ENCODE measurements at places on chromosomes 7 and 10.

DNA sequence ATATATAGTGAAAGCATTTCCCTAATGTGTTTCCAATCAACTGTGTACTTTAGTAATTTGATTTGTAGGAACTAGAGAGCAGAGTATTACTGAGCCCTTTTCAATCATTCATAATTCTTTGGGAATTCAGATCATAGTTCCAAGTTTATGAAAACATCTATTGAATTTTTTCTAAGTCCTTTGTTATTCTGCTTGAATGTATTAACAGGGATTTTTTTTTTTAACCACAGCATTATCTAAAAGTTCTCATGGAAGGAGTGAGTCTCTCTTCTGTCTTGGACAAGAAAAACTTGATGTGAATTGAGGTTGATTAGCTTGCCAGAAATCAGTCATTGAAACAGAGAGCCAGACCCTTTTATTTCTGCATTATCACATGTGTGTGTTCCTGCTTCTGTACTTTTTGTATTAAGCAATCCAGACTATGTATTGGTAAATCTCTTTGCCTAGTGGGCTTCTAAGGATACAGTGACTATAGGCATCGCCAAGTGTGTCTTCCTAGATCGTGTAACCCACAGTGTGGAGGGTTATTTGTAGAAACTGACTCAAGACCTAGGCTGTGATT is 59.9 kb downstream of the BMPER start:
- no peaks in the 10 kb centered on the region for H3K36me3 ChIP-seq
- DNase-seq: no peak
- no peak overlapping the region for H3K27ac ChIP-seq
- peaks cover 2% of the 10 kb centered on the region for H3K4me1 ChIP-seq

GRCh38 chr10:25565570-25565969 is 368.5 kb upstream of the MYO3A start:
- no peaks in the 10 kb centered on the region for H3K4me1 ChIP-seq
- no peaks in the 10 kb centered on the region for H3K36me3 ChIP-seq
- DNase-seq: no peak
- H3K27ac ChIP-seq: no peak overlapping the region
- H3K27me3 ChIP-seq: no peaks in the 10 kb centered on the region

DNA sequence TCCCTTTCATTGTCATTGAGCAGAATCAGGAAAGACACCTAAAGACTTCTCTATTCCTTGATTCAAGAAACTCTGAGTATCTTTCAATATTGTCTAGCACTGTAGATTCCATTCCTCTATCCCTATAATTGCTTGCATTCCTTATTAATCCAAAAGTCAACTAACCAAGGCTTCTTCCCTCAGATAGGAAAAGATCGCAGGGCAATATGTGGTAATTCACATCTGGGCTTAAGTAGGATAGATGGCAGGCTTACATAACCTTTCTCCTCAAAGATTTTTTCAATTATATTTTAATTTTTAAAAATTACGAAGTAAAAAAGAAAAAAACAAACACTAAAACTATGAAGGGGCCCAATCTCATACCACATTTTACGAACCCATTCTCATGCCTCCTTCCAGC is 7.1 kb upstream of the ARHGAP21 start:
- no peaks in the 10 kb centered on the region for H3K4me1 ChIP-seq
- no peaks in the 10 kb centered on the region for H3K27me3 ChIP-seq
- H3K27ac ChIP-seq: no peak overlapping the region
- DNase-seq: no peak

- H3K4me3 ChIP-seq: no peak overlapping the region
- no peaks in the 10 kb centered on the region for H3K36me3 ChIP-seq
- H3K27me3 ChIP-seq: no peaks in the 10 kb centered on the region
- no peak overlapping the region for H3K27ac ChIP-seq
- no peaks in the 10 kb centered on the region for H3K4me1 ChIP-seq
Observed at GRCh38 chr7:9835199-9835598, 1138.5 kb upstream of the PHF14 start.

GRCh38 chr10:25059990-25060389 is 43.6 kb downstream of the THNSL1 start:
- H3K36me3 ChIP-seq: peaks cover 3% of the 10 kb centered on the region
- H3K27me3 ChIP-seq: peaks cover 11% of the 10 kb centered on the region
- peaks cover 14% of the 10 kb centered on the region for H3K4me1 ChIP-seq
- H3K4me3 ChIP-seq: no peak overlapping the region
- DNase-seq: no peak

- no peak overlapping the region for H3K27ac ChIP-seq
- peak; percentile 23 for DNase-seq
- H3K4me1 ChIP-seq: peaks cover 5% of the 10 kb centered on the region
- peaks cover 30% of the 10 kb centered on the region for H3K27me3 ChIP-seq
- peak overlapping the region; percentile 49 for H3K4me3 ChIP-seq
Observed at GRCh38 chr10:70925377-70926225, 37.2 kb upstream of the PCBD1 start.

GRCh38 chr7:44079331-44080021 is 2.9 kb downstream of the POLM start:
- no peaks in the 10 kb centered on the region for H3K27me3 ChIP-seq
- no peak overlapping the region for H3K4me3 ChIP-seq
- H3K27ac ChIP-seq: no peak overlapping the region
- DNase-seq: no peak
- peaks cover 13% of the 10 kb centered on the region for H3K4me1 ChIP-seq

DNA sequence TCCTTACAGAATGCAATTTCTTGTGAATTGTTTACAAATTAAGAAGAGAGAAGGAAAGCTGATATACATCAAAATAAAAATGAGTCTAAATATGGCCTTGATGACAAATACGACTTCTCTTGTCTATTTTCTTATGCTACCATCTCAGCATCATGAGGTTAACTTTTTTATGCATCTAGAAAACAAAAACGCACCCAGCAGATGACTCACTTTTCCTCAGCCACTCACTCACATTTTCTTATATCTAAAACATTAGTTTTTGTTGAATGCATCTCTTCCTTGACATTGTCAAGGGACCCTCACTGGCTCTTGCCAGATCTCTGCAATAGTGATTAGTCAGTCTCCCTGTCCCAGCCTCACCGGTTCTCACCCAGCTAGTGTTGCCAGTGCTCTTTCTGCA is 256.4 kb upstream of the SLC26A5 start:
- no peak overlapping the region for H3K27ac ChIP-seq
- DNase-seq: no peak
- no peak overlapping the region for H3K4me3 ChIP-seq
- H3K36me3 ChIP-seq: no peaks in the 10 kb centered on the region
- H3K4me1 ChIP-seq: no peaks in the 10 kb centered on the region
- H3K27me3 ChIP-seq: peaks cover 18% of the 10 kb centered on the region

DNA sequence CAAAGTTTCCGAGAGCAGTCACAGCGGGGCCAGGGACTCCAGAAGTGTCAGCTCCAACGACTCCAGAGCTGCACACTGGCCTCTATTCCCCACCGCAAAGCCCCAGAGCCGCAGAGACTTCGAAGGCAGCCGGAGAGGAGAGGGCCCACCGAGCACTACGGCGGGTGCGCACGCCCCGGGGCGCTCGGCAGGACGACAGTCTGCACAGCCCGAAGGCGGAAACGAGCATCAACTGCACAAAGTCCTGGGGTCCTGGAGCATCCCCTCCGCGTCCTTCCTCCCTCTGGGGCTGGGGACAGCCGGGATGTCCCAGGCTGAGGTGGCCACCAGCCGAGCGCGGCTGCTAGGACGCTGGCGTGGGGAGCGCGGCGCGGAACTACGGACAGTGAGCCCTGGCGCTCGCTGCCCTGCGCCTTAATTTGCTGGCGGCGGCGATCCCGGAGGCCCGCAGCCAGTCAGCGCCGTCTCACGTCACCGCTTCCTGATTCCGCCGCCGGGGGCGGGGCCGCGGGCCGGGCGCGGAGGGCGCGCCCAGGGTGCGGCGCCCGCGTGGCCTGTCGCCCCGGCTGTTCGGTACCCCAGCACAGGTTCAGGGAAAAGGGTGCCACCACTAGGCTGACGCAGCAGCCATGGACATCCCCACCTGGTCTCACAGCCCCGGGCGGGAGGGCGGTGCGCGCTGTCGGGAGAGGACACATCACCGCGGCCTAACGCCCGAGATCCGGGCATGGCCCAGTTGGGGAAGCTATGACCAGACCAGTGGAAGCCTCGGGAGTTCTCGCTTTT is at the start of gene TBX20:
Gene TBX20 (minus strand): TSS at position 391 of the 786 bp plus-strand sequence. CDS start 480 bp downstream, outside the sequence.
- H3K4me3 ChIP-seq: peak within 1 kb of the TSS; percentile 55
- peaks cover 85% of the 10 kb centered on the region for H3K27me3 ChIP-seq
- peaks cover 3% of the 10 kb centered on the region for H3K36me3 ChIP-seq
- peak within 1 kb of the TSS; percentile 37 for H3K27ac ChIP-seq
- H3K4me1 ChIP-seq: no peaks in the 10 kb centered on the region
- no peak for DNase-seq

- H3K36me3 ChIP-seq: no peaks in the 10 kb centered on the region
- H3K4me1 ChIP-seq: no peaks in the 10 kb centered on the region
- no peak overlapping the region for H3K27ac ChIP-seq
- H3K27me3 ChIP-seq: no peaks in the 10 kb centered on the region
Observed at GRCh38 chr7:40658729-40659128, 523.9 kb downstream of the SUGCT start.

GRCh38 chr10:62214364-62214874 is 54.2 kb downstream of the RTKN2 start:
- no peaks in the 10 kb centered on the region for H3K27me3 ChIP-seq
- no peak overlapping the region for H3K4me3 ChIP-seq
- H3K36me3 ChIP-seq: no peaks in the 10 kb centered on the region
- H3K4me1 ChIP-seq: peaks cover 5% of the 10 kb centered on the region

DNA sequence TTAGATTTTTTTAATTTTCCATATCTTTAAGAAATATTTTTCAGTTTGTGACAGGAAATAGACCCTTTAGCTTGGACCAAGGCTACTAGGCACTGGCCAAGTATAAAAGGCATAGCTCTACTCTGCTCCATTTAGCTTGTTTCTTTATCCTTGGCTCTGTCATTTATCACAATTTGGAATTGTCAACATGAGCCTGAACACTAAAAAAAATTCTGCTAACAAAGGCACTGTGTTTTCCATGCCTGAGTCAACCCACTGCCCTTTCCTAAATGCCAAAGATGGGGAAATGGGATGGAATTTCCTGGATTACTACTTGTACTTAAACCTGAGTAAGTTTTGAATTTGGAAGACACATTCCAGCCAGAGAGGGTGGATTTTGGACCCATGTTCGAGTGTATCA is 128.4 kb downstream of the NSUN6 start:
- H3K27me3 ChIP-seq: no peaks in the 10 kb centered on the region
- H3K4me1 ChIP-seq: no peaks in the 10 kb centered on the region
- no peak overlapping the region for H3K4me3 ChIP-seq
- H3K36me3 ChIP-seq: peaks cover 3% of the 10 kb centered on the region
- no peak overlapping the region for H3K27ac ChIP-seq

DNA sequence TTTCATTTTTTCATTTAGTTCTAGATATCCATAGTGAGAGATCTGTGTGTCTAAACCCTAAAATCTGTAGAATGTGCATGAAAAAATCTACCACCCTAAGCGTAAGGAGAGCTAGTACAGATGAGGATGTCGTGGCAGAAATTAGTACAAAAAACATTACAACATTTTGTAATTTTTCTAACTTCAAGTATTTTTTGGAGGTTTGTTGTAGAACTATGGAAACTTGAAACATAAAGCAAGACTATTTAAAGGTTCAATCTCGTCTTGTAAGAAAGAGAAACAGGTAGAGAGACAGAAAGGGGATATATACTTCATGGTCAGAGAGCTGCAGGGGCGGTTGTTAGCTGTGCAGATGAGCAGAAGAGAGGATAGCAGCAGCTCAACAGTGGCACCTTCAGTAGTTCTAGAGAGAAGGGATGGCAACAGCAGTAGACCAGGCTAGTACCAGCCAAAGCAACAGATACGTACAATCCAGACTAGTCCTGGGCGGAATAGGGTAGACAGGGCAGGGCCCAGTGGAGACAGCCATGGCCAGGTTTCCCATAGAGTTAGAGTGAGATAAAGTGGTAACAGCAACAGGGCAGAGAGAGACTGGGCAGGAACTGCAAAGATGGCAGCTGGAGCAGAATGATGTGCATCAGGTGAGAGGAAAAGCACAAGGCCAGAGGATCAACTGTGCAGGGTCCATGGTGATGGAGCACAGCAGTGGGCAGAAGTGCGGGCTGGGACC is 145.2 kb downstream of the FRMD4A start:
- H3K27ac ChIP-seq: peak overlapping the region; percentile 96
- DNase-seq: no peak
- no peaks in the 10 kb centered on the region for H3K36me3 ChIP-seq
- peaks cover 22% of the 10 kb centered on the region for H3K4me1 ChIP-seq
- H3K4me3 ChIP-seq: peak overlapping the region; percentile 85

- DNase-seq: no peak
- H3K36me3 ChIP-seq: peaks cover 4% of the 10 kb centered on the region
- H3K4me3 ChIP-seq: no peak overlapping the region
- peaks cover 5% of the 10 kb centered on the region for H3K4me1 ChIP-seq
Observed at GRCh38 chr7:129298268-129298893, 73.6 kb downstream of the AHCYL2 start.

- no peak overlapping the region for H3K27ac ChIP-seq
- no peak overlapping the region for H3K4me3 ChIP-seq
- H3K36me3 ChIP-seq: peaks cover 2% of the 10 kb centered on the region
- no peaks in the 10 kb centered on the region for H3K4me1 ChIP-seq
- DNase-seq: no peak
Observed at GRCh38 chr10:87691506-87692070, 31.9 kb downstream of the PAPSS2 start.

DNA sequence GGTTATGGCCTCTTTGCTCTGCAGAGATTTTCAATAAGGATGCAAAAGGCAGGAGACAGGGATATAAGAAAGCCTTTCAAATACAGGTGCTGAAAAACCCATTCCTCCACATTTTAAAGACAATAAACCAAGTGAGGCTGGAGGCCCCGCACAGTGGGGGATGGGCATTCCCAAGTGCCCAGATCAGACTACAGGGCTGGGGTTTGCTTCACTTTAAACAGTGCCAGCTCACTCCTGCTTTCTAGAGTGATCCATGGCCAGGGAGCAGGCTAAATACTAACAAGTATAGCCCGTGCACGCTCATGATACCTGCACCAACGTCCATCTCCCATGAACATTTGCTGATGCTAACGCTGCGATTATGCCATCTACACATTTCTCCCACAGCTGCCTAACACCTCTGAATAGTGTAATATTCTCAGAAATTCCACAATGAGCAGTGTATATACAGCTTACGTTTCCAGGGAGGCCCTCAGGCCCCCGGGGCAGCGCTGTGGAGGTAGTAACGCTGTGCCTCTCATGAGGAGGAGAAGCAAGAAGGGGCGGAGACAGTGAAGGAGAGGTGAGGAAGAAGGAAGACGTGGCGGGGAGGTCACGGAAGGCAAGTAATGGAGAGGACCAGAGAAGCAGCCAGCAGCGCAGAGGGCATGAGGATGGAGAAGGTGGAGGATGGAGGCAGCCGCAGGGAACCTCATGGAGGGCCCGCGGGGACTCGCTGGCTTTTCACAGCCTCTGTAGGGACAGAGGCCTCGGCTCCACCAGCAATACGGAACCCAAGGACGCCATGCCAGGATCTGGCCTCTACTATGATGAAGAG is 141.7 kb downstream of the USP6NL start:
- no peak overlapping the region for H3K27ac ChIP-seq
- H3K36me3 ChIP-seq: no peaks in the 10 kb centered on the region
- no peak for DNase-seq
- no peak overlapping the region for H3K4me3 ChIP-seq

GRCh38 chr7:141053626-141054025 is 20.2 kb upstream of the TMEM178B start:
- H3K36me3 ChIP-seq: no peaks in the 10 kb centered on the region
- peak overlapping the region; percentile 60 for H3K27ac ChIP-seq
- no peaks in the 10 kb centered on the region for H3K27me3 ChIP-seq
- H3K4me1 ChIP-seq: peaks cover 16% of the 10 kb centered on the region

- H3K4me3 ChIP-seq: peak overlapping the region; percentile 92
- H3K36me3 ChIP-seq: peaks cover 2% of the 10 kb centered on the region
- DNase-seq: no peak
- peak overlapping the region; percentile 87 for H3K27ac ChIP-seq
- H3K4me1 ChIP-seq: peaks cover 17% of the 10 kb centered on the region
- H3K27me3 ChIP-seq: no peaks in the 10 kb centered on the region
Observed at GRCh38 chr7:32941681-32942414, 15.4 kb upstream of the FKBP9 start.

- no peaks in the 10 kb centered on the region for H3K4me1 ChIP-seq
- no peak overlapping the region for H3K27ac ChIP-seq
- H3K27me3 ChIP-seq: peaks cover 34% of the 10 kb centered on the region
- H3K4me3 ChIP-seq: no peak overlapping the region
Observed at GRCh38 chr7:87920578-87920977, 13.5 kb upstream of the ADAM22 start.
